IMR-90 (cell line): ENCODE measurements at places on chromosomes 2 and 18. TPM values are rescaled to one million over a fixed set of nuclear protein-coding genes. Genes with fewer than 3 reads are reported as not detected.

DNA sequence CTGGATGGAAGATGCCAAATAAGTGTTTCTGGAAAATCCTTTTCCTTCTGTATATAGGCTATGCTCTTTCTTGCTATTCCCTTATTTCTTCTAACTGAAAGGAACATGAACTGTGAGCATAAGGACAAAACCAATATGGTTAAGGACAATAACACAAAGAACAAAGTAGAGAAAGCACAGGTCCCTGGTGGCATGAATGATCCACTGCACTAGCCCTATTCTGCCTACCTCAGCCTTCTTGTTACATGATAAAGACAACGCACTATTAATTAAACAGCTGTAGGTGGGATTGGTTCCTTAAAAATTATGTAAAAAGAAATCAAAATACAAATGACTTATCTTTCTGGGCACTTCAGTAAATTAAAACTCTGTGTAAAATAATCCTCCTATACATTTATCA is 1.9 kb upstream of the WDR75 start:
- DNase-seq: no peak
- no peaks in the 10 kb centered on the region for H3K36me3 ChIP-seq
- no peak overlapping the region for H3K27ac ChIP-seq
- H3K27me3 ChIP-seq: no peaks in the 10 kb centered on the region

PKP4 gene
- total RNA-seq: 37.5 and 37.8 TPM in 2 replicates

GRCh38 chr18:37258819-37259218 is 306.8 kb downstream of the CELF4 start:
- no peaks in the 10 kb centered on the region for H3K4me1 ChIP-seq
- H3K27me3 ChIP-seq: peaks cover 28% of the 10 kb centered on the region
- no peak overlapping the region for H3K27ac ChIP-seq
- H3K36me3 ChIP-seq: no peaks in the 10 kb centered on the region
- DNase-seq: no peak

CARF gene
- 3.1 and 5.6 TPM in 2 replicates for total RNA-seq

DNA sequence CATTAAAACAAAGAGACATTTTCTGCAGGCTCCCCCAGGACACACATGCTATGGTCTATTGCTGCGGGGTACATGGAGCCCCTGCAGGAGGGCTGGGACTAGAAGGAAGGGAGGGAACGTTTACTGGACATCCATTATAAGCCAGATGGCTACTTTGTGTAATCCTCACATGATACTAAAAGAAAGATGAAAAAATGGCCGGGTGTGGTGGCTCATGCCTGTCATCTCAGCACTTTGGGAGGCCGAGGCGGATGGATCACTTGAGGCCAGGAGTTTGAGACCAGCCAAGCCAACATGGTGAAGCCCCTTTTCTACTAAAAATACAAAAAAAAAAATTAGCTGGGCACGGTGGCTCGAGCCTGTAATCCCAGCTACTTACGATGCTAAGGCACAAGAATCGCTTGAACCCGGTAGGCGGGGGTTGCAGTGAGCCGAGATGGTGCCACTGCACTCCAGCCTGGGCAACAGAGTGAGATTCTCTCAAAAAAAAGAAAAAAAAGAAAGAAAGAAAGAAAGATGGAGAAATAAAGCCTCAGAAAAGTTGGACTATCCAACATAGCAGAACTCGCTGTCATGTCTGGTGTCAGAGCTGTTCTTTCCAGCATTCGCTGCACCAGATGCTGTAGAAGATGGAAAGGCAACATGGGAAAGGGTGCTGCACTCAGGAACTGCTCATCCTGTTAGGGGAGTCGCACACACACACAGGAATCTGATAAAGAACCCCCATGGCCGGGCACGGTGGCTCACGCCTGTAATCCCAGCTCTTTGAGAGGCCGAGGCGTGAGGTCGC is 7.8 kb upstream of the MYCN start:
- no peak overlapping the region for H3K27ac ChIP-seq
- no peaks in the 10 kb centered on the region for H3K4me1 ChIP-seq
- H3K36me3 ChIP-seq: no peaks in the 10 kb centered on the region
- H3K27me3 ChIP-seq: no peaks in the 10 kb centered on the region
- H3K4me3 ChIP-seq: no peak overlapping the region
- DNase-seq: no peak

GRCh38 chr2:201231781-201232466 is 28.4 kb upstream of the CASP8 start:
- no peaks in the 10 kb centered on the region for H3K27me3 ChIP-seq
- no peaks in the 10 kb centered on the region for H3K36me3 ChIP-seq
- no peak overlapping the region for H3K4me3 ChIP-seq
- peak; percentile 87 for DNase-seq

GRCh38 chr2:165067643-165068486 is 112.5 kb upstream of the SLC38A11 start:
- H3K4me3 ChIP-seq: no peak overlapping the region; the same call in 1 of the 2 replicates
- no peaks in the 10 kb centered on the region for H3K36me3 ChIP-seq
- H3K27ac ChIP-seq: no peak overlapping the region
- peak; percentile 23 for DNase-seq
- H3K4me1 ChIP-seq: no peaks in the 10 kb centered on the region; the same call in 1 of the 2 replicates

DNA sequence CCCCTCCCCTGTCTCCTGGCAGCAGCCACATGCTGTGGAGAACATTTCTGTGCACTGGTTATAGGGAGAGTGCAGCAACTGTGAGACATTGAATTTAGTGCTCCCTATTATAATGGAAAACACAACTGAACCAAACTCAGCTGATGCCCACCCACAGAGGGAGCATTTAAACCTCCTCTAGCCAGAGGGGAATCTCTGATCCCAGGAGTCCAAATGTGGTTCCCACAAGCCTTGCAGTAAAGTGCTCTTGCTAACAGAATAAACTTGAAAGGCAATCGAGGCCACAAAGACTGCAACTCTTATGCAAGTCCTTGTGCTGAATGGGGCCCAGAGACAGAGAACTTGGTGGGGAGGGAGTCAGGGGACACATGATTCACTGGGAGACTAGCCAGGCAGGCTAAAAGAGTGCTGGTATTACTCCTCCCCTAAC is 638.8 kb upstream of the VRK2 start:
- no peaks in the 10 kb centered on the region for H3K4me1 ChIP-seq
- H3K27ac ChIP-seq: no peak overlapping the region
- no peak for DNase-seq

BMP10 gene
- not detected in 2 replicates for total RNA-seq

DNA sequence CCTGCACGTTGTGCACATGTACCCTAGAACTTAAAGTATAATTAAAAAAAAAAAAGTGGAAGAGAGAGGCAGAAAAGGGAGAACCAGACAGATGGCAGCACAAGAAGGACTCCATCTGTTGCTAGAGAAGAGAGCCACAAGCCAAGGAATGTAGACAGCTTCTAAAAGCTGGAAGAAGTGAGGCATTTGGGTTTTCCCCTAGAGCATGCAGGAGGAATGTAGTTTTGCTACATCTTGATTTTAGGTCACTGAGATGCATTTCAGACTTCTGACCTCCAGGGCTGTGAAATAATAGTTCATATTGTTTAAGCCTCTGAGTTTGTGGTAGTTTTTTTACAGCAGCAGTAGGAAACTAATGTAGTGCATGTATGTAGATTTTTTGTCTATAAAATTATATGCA is 46.0 kb downstream of the CAVIN2 start:
- DNase-seq: peak; percentile 20
- no peaks in the 10 kb centered on the region for H3K36me3 ChIP-seq
- peaks cover 2% of the 10 kb centered on the region; the same call in 1 of the 2 replicates for H3K27me3 ChIP-seq

GRCh38 chr18:54906331-54907185 is 52.7 kb downstream of the CCDC68 start:
- H3K27me3 ChIP-seq: no peaks in the 10 kb centered on the region
- no peak overlapping the region for H3K4me3 ChIP-seq
- peaks cover 4% of the 10 kb centered on the region; the same call in 1 of the 2 replicates for H3K4me1 ChIP-seq
- no peak overlapping the region for H3K27ac ChIP-seq

GRCh38 chr18:76459312-76459686 is 35.7 kb downstream of the ZNF516 start:
- H3K27ac ChIP-seq: peak overlapping the region; percentile 83
- no peaks in the 10 kb centered on the region for H3K27me3 ChIP-seq
- DNase-seq: no peak
